Neural crest cell (in vitro differentiated cells): ENCODE measurements at places on chromosomes 11 and 22. TPM values are rescaled to one million over a fixed set of nuclear protein-coding genes. Genes with fewer than 3 reads are reported as not detected.

The SLC5A12 gene
- 3.4 and 4.1 TPM in 2 replicates for total RNA-seq

The APOL1 gene
- not detected in 2 replicates for total RNA-seq

The CCDC73 gene
- total RNA-seq = not detected in 2 replicates

The ASPHD2 gene
- total RNA-seq = 4.5 and 4.9 TPM in 2 replicates

The TREH gene
- total RNA-seq = not detected in 2 replicates

The KRTAP5-2 gene
- total RNA-seq = not detected in 2 replicates

DNA sequence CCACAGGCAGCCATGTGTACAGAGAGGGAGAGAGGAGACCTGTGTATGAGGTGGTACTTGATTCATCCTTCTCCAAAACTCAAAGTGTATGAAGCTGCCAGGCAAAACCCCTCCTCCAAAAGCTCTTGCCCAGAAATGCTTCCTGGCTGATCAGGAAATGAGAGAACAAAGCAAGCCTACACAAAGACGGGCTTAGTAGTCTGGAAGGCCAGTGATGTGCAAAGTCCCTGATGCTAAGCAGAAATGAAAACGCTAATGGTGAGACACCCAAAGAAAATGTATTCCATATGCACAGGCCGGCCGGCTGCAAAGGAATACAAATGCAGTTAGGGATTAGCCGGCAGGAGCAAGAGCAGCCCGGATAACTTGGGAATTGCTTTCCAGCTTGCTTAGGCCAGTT is 234.9 kb upstream of the CADM1 start:
- DNase-seq = no peak

- no peak for DNase-seq
Measured at GRCh38 chr22:19707347-19708290, 6.7 kb upstream of the SEPTIN5 start.

GRCh38 chr11:18000760-18001159 is 12.1 kb downstream of the SERGEF start:
- no peak for DNase-seq

GRCh38 chr22:31343235-31344191 is 2.6 kb downstream of the PATZ1 start:
- peak; percentile 61 for DNase-seq

DNA sequence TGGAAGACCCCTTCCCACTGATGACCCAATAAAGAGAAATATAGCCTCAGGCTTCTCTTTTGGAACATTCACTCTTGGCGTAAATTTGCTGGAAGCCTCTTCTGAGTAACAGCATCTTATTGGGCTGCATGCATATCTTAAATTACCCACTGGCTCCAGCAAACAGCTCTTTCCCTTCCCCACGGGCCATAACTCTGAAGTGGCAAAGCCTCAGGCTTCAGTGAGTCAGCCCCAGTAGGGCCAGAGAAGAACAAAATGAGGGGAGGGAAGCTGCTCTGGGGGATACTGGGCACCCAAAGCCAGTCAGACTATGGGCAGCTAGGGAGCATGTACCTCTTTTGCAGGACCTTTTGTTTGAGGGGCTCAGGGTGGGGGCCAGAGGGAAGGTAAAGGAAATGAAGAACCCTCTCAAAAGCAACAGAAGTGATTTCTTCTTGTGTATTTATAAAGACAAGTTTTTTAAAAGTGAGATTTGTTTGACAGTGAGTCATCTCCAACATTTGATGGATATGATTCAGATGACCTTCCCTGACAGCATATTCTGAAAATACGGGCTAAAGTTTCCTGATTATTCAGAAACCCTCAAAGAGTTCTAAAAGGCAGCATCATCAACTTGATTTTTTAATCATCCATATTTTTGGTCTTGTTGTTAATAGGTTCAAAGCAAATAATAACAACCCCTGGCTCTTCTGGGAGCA is 203.4 kb downstream of the KIF18A start:
- DNase-seq = no peak

- DNase-seq = no peak
Measured at GRCh38 chr22:37672206-37672919, 3.1 kb upstream of the LGALS1 start.

DNA sequence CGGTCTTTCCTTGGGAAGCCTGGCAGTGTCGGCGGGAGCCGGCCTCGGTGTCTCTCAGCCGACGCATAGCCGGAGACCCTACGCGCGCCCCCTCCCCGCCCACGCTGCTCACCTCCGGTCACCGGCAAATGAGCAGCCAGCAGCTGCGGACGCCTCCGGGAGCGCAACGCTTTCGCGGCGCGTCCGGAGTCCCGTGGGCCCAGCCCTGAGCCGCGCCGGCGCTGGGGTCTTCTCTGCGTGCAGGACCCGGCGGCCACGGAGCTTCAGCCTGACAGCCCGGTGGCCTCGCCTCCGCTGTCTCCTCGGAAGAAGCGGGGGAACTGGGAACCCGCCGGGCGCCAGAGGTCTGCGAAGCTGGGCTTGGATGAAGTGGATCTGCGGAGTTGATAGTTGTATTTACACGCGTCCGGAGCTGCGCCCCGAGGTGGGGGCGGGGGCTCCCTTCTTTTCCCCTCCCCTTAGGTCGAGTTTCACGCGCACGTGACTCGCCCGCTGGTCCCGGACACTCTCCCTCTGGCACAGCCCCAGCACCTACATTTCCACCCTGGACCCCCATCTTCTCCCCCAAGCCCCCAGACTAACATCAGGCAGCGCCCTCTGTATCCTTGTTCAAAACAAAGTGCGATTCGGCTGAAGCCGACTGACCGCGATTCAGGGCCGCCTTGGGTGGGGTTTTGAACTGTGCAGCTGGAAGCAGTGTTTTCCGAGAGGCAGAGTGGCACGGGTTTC is at the start of gene SLC43A1:
Gene SLC43A1, minus strand, starts transcription at position 371 of the 729 bp plus-strand sequence. CDS start 1,591 bp downstream, outside the sequence.
- peak; percentile 33 for DNase-seq

DNA sequence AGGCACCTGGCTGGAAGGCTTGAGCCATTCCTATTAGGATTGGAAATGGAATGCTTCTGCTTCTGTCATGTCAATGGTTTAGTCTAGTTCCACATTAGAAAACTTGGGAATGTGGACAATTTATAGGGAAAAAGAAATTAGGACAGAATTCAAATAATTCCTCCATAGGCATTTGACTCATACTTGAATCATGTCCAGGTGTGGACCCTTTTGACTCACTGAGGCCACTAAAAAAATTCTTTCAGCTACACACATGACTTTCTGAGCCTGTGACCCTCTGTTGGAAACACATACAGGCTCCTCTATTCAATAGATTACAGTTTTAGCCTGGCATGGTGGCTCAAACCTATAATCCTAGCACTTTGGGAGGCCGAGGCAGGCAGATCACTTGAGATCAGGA is 100.5 kb downstream of the RASSF10 start:
- DNase-seq = no peak

GRCh38 chr11:61761440-61762222 is 9.2 kb downstream of the MYRF start:
- DNase-seq = no peak

DNA sequence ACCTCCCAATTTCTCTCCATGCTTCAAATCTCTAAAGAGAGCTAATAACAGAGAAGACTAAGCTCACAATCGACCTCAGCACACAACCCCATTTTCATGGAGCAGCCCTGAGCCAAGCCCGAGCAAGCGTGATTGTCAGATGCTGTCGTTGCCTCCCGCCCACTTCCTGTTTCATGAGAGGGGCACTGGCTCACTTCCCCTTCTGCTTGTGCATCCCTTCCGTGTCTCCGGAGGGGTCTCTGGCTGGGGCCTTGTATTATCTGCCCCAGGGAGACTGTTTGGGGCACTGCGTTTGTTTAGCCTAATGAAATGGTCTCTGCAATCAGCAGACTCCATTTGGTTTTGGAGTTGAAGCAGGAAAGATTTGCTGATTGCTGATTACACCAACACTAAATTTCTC is 181.3 kb upstream of the SEZ6L start:
- no peak for DNase-seq

DNA sequence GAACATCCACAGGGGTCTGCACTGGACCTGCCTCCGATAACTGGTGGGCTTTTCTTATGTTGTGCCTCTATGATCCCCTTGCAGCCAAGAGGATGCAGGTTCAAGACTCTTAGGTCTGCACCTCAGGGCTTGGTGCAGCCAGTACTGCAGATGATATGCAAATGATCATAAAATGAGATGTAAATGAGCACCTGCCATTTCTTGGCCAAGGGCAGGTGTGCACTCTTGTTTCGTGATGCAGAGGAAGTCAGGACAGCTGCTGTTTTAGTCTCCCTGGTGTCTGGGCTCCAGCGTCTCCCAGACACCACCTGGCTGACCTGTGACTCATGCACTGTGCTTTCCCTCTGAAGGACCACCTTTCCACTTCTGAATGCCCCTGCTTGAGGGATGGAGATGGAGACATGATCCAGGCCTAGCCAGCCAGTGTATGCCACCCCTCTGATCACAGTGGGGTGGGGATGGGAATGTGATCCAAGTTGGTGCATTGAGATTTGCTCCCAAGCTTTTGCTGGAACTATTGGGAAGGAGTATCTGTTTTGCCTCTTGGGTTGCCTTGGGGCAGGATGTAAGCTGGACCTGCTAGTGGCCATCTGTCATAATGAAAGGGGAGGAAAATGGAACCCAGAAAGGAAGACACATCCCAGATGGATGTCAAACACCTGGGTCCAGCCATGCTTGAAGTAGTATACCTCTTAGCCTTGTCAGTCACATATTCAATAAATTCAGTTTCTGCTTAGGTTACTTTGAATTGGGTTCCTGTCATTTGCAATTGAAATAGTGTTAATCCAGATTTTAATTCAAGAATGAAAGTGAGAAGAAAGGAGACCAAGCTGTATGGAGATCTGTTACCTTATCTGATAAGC is 3.3 kb upstream of the KCNJ11 start:
- DNase-seq = no peak

DNA sequence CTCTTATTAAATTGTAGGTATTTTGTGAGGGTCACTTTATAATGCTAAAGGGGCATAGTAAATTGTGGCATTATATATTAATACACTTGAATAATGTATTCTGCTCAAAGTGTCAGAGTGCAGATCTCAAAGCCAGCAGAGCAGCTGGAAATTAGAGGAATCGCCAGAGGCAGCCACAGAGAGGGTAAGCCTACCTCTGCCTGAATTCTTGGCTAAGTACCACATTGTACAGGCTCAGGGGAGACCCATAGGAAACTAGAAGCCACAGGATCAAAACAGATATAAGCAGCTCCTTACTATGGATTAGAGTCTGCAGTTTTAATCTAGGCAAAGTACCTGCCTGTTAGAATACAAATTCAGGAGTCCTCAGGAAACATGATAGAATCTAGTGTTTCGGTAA is 249.3 kb downstream of the DDX10 start:
- DNase-seq = no peak

DNA sequence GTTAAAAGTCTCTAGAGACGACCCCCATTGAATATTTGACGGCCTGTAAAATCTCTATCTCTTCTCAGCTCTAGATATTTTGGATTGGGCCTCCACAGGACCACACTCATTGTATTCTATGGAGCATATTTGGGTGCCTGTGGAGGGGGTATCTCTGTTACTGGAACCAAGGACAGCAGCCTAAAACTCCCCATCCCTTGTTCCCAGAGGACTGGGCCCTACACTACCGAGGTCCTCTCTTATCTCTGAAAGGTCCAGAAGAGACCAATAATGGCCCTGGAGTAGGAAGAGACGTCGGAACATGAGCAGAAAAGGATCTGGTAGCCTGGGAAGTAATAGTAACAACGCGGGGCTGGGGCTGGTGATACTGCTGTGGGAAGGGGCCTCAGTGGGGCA is 542 bp downstream of the HPS4 start:
- DNase-seq = no peak

DNA sequence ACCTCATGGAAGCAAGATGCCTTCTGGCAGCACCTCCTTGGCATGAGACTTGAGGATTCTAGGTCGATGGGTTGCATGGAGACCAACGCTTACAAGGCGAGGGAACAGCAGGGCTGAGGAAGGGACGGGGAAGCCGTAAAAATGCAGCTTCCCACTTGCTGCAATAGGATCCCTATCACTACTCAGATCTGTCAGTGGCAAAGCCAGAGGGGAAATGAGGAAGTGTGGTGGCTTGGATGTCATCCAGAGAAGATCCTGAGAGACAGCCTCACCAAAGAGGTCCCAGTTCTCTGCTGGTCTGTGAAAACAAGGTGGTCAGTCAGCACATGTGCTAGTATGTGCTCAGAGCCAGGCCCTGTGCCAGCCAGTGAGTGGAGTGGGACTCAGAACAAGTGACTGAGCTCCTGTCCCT is 22.2 kb downstream of the CYB5R2 start:
- DNase-seq = no peak

DNA sequence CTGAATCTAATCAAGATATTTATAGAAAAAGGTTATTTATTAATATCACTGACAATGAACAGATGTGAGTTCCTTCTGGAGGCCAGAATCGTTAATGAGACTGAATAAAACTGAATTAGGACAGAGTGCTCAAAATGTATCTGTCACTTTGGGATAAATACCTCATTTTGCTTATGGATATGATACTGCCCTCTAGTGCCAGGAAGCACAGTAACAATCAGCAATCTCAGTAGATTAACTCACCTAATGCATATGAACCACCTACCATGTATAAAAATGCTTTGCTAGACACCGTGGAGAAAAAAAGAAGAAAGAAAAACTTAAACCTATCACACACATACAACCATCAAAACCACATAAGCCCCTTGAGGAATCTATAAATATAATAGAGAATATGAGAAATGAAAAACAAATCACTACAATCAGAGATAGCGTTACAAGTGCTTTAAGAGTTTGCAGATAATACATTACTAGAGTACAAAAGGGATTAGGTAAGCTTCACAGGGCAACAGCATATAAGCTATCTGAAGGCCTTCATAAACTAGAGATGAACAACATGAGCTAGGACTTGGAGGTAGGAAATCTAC is 117.4 kb downstream of the SGSM3 start:
- no peak for DNase-seq

DNA sequence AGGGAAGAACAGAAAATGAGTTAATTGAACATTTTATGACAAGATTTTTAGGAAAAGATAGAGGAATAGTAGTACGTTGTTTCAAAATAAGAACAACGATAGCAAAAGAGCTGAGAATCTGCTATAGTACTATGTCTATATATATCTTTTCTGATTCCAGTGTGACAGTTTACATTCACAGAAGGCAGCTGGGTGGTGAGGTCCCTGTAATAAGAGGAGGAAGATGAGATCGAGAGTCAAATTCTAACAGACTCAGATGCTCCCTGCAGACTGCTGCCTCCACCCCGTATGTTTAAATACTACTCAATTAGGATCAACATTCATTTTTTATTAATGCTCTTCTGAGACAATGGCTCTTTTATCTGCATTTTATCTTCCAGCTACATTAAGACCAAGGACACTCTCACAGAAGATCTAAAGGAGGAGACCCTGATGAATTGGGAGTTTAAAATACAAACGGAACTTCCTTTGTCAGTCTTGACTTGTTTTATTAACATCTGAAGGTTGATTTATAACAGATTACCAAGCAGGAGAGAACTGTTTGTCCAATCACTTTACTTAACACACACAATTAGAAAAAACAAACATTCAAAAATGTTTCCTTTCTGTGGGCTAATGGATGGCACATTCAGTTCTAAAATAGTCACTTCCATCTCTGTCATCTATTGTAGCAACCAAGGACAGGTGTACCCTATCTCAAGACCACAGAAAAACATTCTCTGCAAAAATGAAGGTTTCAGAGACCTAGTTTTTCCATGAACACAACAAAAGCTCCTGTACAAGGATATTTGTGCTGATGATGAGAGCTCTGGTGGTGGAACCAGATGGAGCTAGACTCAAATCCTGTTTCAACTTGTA is 240.2 kb downstream of the CADM1 start:
- DNase-seq = no peak
